ENCODE measurements at places on chromosomes 3 and 15.

- no peak for DNase-seq
These were observed 868 bp upstream of the GADL1 start for GRCh38 chr3:30895329-30895728.

DNA sequence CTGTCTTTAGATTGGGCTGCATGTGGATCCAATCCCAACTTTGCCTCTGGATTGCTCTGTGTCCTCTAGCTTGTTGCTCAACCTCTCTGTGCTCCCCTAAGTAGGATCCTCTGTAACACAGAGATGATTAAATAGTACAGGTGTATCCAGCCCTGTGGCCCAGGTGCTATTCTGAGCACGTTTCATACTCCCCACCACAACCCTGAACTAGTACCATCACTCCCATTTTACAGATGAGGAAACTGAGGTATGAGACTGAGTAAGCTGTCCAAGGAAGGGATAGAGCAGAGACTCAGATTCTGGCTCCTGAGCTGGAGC lies 7.2 kb downstream of the ISG20 start:
- no peak for DNase-seq

DNA sequence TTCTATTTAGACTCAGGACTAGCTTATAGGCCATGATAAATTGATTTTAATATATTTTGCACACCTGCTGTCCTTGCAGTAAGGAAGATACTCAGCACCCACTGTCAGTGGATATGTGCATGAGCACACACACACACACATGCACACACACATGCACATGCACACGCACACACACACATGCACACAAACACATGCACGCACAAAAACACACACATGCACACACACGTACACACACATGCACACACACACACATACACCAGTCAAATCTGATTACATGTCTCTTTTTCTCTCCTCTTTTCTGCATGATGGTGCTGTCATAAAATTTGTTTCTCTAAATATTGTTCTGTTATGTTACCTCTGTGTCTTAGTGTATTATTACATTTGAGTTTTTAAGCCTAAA lies 87.3 kb upstream of the OSTN start:
- DNase-seq, result no peak

- no peak for DNase-seq
These were observed 29.5 kb upstream of the FGD5 start for GRCh38 chr3:14789221-14789620.

DNA sequence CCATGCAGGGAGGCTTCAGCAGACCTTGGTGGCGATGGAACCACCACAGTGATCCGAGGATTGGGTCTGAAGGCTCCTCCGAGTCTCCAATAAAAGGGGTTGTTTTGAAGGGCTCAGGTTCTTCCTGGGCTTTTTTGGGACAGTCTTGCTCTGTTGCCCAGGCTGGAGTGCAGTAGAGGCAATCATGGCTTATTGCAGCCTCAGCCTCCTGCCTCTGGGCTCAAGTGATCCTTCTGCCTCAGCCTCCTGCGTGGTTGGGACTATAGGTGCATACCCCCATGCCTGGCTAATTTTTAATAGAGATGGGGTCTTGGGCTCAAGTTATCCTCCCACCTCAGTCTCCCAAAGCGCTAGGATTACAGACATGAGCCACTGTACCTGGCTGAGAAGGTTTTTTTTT lies 84.8 kb downstream of the IGF1R start:
- no peak for DNase-seq
